Activated B cell treated with CpG ODN at 0.5 μM for 24 hours (primary cell): ENCODE measurements at places on chromosomes 3 and 15.

DNA sequence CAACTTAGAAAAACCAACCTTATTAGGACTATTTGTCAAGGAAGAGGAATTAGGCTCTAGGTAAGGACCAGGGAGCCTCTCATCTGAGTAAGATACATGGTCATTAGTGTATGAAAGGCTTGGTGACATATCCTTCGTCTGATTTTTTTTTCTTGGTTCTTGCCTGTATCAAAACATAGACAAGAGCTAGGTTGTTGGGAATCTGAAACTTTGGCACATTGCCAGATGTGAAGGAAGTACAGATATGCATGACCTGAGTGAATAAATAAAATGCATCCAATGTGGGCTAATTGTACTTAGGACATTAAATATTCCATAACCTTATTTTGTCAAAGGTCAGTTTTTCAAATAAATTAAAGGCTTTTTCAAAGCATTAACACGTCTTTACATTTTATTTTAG lies 151.8 kb downstream of the SYNPR start:
- DNase-seq: no peak

DNA sequence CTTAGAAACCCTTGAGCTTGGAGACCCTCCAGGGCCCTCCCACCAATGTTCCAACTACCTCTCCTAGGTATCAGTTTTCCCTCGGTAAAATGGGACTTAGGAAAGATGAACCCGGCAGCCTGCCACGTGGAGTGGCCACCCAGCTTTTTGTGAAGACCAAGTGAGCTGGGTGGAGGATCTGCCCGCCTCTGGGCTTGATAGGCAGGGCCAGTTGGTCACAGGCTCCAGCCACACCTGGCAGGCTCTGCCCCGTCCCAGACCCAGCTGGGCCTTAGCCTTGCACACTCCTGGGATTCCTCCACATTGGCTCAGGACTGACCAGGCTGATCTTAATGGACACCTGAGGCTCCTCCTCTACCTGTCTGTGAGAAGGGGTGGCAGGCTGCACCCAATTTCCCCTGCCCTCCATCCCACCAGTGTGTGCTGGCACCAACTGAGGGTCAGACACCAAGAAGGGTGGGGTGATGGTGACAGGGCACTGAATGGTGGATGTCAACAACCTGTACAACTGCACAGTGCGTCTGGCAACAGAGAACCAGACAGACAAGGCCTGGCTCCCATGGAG lies 761 bp upstream of the GRIP2 start:
- DNase-seq: no peak

GRCh38 chr3:134437211-134437752 lies 48.5 kb downstream of the ANAPC13 start:
- DNase-seq: no peak

DNA sequence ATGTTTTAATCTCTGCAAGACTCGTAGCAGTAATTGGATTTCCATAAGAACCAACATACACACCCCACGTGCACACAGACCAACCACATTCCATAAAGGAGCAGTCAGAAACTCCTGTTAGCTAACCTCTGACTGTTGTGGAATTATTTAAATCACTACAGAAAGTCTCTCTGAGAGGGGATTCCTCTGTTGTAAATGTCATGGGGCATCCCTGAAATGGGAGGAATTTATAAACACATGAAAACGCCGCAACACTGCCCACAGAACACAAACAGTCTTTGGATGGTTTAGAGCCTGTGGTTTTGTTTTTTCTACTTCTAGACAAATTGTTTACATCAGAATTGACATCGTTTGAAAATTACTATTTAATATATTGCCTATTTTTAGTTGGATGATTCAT lies 740.1 kb upstream of the GRM7 start:
- DNase-seq: no peak

DNA sequence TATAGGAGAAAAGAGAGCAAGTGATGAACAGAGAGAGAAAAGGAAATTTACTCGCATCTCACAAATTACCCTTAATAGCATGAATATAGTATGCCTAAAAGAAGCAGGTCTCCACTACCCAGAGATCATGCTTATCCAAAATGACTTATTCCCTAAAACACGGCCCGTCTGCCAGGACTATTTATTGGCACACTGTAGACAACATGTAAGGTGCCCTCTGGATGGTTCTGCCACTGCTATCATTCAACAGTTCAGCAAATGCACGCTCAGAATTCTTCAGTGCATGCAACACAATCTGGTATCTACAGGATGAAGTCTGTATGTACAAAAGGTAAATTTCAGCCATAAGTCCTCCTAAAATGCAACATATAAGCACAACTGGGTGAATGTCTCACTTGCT lies 465.8 kb downstream of the SHQ1 start:
- DNase-seq: no peak

DNA sequence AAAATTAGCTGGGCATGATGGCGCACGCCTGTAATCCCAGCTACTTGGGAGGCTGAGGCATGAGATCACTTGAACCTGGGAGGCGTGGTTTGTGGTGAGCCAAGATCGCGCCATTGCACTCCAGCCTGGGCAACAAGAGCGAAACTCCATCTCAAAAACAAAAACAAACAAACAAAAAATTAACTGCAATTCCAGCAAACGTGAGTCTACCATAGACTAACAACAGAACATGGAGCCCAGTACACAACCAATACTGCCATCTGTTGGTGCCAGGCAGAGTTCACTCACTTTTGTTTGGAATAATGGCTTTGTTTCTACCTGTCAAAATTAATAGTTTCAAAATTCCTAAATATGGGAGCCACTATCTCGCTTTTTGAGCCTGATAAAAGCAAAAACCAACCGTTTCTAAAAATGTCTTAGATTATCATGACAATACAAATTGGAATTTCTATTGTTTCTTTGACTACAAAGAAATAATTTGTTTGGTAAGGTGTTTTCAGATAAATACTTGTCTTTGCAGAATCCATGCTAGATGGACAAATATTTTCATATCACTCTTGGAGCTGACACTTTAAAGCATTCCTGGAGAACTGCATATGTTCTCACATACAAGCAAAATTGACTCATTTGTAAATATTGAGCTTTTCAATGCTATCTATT lies 45.0 kb downstream of the GPR176 start:
- no peak for DNase-seq

DNA sequence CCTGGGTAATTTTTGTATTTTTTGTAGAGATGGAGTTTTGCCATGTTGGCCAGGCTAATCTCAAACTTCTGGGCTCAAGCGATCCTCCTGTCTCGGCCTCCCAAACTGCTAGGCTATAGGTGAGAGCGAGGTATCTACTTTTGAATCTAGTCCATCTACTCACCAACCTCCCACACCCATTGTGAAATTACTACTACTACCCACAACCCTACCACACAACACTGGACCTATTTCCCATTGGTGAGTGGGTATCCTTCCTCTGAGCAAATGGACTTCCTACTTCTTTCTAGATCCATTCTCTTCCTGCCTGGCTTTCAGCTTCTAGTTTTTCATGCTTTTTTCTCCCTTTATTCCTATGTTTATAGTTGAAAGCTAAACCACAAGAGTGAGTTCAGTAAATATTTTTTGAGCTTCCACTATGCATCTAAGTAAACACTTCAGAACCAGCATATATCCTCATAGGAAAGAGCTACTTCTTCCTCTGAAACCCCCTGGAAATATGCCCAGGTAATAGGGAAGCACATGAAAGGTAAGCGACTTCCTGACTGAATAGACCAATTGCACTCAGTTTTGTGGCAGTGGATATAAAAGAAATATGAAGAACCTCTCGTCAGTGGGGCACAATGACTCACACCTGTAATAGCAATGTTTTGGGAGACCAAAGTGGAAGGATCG lies 39.1 kb downstream of the MYO1E start:
- DNase-seq: no peak

DNA sequence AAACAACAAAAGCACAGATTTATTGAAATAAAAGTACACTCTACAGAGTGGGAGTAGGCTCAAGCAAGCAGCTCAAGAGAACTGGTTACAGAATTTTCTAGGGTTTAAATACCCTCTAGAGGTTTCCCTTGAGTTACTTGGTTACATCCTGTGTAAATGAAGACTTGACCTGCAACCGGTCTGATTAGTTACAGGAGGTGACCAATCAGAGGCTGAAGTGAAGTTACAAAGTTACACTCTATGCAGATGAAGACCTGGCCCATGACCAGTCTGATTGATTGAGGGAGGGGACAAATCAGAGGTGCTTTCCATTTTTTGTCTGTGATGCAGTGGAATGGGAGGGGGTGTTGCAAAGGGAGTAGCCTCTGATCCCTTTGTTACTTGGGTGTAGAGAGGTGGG lies 723.4 kb downstream of the ZPLD1 start:
- no peak for DNase-seq

GRCh38 chr3:60657972-60658371 lies 593.3 kb downstream of the FHIT start:
- no peak for DNase-seq

GRCh38 chr3:194064380-194065332 lies 71.3 kb upstream of the HES1 start:
- DNase-seq: no peak

DNA sequence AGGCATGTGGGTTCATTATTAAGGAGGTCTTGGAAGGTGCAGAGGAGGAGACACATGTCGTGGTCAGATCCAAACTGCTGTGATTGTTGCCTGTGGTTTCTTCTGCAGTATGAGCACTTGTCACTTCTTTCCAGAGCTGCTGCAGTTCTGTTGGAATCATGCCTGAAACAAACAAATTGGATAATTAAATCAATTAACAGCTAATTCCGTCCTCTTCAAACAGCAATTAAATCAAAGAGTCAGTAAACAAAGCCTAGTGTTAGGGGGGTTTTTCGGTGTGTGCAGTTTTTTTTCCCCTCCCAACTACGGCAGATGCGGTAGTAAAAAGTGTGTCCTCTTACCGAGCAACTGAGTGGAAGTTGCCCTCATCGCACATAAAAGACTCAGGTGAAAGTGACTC lies 542.2 kb downstream of the FOXP1 start:
- no peak for DNase-seq

DNA sequence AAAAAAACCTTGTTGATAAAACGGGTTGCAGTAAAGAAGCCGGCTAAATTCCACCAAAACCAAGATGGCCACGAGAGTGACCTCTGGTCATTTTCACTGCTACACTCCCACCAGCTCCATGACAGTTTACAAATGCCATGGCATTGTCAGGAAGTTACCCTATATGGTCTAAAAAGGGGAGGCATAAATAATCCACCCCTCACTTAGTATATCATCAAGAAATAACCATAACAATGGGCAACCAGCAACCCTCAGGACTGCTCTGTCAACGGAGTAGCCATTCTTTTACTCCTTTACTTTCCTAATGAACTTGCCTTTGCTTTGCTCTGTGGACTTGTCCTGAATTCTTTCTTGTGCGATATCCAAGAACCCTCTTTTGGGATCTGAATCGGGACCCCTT lies 14.4 kb upstream of the CDC25A start:
- no peak for DNase-seq

- DNase-seq: no peak
Observed at GRCh38 chr3:45455040-45455439, 66.7 kb downstream of the LARS2 start.

DNA sequence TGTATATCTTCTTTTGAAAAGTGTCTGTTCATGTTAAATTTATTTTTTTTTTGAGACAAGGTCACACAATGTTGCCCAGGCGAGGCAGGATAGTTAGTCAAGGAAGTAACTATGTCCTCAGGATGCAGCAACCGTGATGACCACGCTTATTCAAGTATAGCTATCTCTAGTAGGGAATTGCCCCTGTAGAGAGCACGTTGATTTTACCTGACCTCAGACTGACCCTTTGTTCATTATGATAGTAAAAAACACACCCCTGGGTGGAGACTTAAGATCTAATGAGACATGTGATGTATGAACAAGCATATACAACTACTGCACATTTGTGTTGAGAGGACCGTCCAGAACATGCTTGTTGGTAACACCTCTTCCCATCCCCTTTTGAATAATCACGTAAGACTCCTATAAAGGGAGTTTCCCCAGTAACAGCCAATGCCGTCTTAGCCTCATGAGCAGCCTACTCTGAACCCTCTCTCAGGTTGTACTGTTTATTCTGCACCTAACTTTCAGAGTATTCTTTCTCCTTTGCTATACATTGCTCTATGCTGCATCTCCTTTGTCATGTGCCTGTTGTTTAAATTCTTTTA lies 32.9 kb downstream of the ZNF621 start:
- DNase-seq: no peak

DNA sequence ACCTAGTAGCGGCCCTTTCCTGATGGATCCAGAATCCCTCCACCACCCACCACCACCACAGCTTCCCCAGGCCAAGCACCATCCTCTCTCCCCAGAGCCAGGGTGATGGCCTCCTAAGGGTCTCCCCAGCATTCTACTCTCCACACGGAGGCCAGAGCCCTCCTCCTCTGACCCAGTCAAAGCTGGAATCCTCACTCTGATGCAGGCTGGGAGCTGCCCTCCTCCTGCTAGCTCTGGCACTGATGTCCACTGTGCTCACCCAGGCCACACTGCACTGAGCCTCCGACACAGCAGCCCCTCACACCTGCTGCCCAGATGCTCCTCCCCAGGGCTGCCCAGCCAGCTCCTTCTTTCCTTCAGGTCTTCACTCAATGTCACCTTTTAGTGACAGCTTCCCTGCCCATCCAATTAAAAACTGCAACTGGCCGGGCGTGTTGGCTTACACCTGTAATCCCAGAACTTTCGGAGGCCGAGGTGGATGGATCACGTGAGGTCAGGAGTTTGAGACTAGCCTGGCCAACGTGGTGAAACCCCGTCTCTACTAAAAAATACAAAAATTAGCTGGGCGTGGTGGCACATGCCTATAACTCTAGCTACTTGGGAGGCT lies 21.0 kb downstream of the XXYLT1 start:
- no peak for DNase-seq

DNA sequence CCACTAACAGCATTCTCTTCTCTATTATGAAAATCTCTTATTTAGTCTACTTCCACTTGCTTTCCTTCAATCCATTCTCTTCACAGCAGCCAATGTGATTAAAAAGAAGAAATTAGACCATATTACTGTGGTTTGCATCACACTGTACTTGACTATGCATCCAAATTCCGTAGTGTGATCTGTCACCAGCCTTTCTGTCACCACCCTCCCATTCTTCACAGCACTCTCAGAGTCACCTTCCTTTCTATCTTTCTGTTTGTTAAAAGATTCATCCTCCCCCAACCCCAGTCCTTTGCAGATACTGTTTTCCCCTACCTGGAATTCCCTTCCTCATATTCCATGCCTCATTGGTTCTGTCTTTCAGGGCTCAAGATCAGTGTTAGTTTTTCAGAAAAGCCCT lies 55.0 kb upstream of the ABHD10 start:
- no peak for DNase-seq

DNA sequence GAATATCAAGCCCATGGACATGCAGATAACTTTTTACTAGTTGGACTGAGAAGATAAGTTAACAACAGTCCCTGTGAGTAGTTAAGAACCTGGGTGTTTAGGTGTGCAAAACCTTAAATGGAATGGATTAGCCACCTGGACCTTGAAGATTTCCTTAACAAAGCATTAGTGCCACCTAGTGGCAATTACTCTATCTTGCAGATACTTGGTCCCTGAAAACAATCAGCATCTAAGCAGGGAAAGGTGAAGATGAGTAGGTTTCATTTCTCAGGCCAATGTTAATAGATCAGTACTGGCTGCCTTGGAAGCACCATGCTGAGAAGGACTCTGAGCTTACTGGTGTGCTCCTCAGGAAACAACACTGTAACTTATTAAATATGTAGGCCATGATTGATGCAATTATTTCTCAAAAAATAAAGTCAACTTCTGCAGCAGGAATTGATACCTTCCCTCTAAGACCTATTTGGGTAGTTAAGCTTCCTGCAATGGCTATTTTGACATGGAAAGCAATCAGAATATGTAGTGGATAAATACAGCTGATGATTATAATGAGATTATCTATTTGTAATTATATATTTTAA lies 329.4 kb downstream of the TBC1D5 start:
- no peak for DNase-seq

- DNase-seq: no peak
Observed at GRCh38 chr3:130386604-130387263, 41.3 kb downstream of the COL6A5 start.
